ENCODE measurements at places on chromosomes 7 and 10.
A peak's percentile ranks its signal among the peaks of the same experiment; 100 is the strongest.

DNA sequence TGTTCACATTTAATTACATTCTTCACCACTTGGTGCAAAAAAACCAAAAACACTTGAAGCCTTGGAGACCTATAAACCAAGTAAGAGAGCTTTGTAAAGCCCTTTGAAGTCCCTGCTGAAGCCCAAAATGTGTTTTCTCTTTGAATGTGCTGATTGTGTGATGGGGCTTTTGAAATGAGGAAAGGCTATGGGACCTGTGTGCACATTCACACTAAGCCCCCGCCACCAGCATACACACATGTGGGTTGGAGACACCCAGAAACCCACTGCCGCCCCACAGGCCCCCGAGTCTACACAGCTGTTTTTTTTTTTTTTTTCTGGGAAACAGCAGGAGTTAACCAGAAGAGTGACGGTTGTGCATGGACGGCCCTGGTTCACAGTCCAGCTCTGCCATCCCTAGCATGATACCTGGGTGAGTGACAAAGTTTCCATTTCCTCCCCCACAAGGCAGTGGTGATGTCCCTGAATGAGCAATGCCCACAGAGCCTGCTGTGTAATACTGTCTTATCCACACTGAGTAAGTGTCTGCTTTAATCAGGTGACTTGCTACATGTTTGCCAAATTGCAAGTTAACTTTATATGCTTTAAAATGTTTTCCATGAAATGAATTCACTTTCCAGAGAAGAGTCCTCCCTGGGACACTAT is 154.6 kb upstream of the GDF10 start:
- peak; percentile 32 for DNase-seq

DNA sequence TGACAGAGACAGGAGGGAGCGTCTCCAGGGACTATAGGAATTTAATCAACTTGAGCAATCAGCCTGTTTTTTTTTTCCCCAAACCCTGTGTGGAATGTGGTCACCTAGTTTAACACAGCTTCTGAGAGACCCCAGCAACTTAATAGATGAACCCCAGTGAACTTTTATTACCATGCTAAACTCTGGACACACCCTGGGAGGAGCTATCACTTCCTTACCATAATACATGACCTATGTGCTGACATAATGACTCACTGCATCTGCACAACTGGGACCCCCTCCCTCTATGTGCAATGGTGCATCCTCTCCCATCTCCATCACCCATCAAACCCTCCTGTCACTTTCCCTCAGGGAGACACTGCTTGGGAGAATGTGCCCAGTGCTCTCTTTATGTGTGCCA is 83.7 kb downstream of the EPC1 start:
- no peak for DNase-seq

DNA sequence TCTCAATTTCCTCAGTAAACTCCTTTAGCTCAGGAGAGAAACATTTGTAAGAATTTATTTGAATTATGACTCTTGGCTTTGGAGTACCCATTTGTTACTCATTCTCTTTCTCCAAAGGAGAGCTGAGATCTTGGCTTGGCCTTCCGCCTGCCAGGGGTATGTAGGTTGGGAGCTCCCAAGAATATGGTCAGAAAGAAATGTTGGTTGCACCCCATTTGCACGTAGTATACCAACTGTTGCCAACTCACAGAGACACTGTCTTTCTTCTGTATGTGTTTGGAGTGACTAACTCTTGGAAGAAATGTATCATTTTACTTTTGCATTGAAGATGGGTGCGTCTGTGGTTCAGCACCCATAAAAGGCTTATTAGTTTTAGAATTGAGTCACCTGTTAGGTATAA is 708.5 kb upstream of the SORCS1 start:
- no peak for DNase-seq

GRCh38 chr7:92478095-92478494 is 349 bp upstream of the ERVW-1 start:
- DNase-seq, result no peak

GRCh38 chr10:128077155-128077875 is 48.9 kb downstream of the MKI67 start:
- DNase-seq, result no peak

DNA sequence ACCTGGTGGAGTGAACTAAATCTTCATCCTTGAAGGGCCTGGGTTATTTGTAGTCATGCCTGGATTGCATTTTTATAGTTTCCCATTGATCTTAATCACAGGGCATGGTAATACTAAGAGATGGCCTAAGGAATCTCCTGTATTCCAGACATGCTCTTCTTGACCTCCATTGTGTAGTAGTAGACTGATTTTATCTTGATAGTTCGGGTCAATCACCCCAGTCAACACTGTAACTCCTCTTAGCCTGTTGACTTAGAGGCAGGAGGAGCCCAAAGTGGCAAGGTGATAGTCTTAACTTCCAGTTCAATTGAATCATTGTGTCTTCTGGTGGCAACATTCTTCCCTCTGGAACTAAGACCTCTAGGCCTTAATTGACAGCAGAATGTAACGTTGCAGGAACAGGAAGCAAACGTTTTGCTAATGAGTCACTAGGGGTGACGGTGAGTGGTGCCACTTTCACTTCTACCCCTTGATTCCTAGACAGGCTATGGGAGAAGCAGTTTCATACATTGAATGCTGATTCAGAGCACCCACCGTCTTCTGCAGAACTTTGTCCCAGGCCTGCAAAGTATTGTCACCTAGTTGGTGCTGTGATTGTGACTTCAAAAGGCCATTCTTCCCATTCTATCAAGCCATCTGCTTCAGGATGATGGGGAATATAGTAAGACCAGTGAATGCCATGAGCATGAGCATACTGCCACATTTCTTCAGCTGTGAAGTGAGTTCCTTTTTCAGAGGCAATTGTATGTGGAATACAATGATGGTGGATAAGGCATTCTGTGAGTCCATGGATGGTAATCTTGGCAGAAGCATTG is 24.0 kb upstream of the PAPSS2 start:
- peak; percentile 75 for DNase-seq

- no peak for DNase-seq
Observed at GRCh38 chr10:78849731-78850130, 219.0 kb upstream of the ZMIZ1 start.

- DNase-seq, result no peak
Observed at GRCh38 chr7:47896809-47897423, 51.4 kb downstream of the PKD1L1 start.

- no peak for DNase-seq
Observed at GRCh38 chr10:27531336-27531847, 27.3 kb downstream of the RAB18 start.

DNA sequence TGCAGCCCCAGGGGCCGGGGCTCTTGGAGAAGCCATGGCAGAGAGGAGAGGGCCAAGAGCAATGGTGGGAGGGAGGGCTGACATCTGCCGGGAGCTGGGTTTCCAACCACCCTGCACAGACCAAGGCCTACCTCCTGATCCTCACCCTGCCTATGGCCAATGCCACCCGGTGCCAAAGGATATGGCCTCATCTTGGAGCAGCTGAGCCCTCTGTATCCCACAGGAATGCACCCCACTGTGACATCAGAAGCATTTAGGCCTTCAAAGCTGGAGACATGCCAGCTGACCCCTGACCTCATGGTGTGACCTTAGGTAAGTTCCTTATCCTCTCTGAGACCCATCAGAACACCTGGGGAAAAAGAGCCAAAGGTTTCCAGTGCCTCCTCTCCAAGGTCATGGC is 113.6 kb upstream of the ZMIZ1 start:
- no peak for DNase-seq

GRCh38 chr10:86327954-86328725 is 38.5 kb downstream of the GRID1 start:
- no peak for DNase-seq

- no peak for DNase-seq
Observed at GRCh38 chr7:1997537-1998076, 235.1 kb downstream of the MAD1L1 start.

GRCh38 chr10:125982260-125982948 is 86.0 kb downstream of the FANK1 start:
- peak; percentile 75 for DNase-seq

DNA sequence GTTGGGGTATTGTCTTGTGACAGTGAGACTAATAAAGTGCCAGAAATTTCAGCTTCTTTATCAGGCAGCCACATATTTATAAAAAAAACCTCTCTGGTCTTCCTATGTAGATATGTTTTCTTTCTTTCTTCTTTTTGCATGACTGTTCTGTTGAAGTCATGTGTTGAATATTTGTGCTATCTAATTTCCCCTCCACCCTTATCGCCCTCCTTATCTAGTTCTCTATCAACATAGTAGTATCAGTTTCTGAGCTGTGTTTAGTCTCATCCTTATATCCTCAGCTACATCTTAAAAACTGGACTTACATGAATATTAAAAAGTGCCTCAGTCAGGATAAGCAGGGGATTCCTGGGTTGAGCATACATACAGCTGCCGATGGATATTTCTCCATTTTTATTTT is 53.9 kb downstream of the SEMA3D start:
- DNase-seq, result no peak

GRCh38 chr7:148877517-148877916 is 6.6 kb downstream of the EZH2 start:
- no peak for DNase-seq

GRCh38 chr7:89914711-89915110 is 239.6 kb upstream of the STEAP1 start:
- no peak for DNase-seq

DNA sequence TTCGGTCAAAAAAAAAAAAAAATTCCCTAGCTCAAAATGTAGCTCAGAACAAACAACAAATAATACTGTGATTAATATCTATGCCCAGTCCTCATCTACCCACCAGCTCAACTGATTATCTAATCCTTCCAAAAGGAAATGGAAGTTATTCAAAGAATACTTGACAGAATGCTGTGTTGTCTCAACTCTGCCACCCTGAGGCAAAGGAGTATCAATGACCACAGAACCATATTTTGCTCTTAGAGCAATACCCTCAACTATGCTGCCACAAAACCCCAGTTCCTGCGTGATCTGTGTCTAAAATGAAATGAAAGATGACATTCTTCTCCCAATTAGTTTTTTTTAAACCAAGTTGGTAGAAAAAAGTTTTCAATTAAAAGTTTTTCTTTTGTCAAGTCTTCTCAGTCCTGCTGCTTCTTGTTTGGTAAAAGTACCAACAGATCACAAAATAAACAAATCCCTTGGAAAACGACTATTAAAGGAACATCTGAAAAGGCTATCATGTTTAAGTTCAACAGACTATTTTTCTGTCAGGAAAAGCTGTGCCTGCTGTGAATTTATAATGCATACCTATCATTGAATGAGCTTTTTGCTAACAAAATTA is 21.6 kb downstream of the RBM28 start:
- peak; percentile 71 for DNase-seq

GRCh38 chr7:19248681-19249080 is 103.5 kb upstream of the FERD3L start:
- no peak for DNase-seq

GRCh38 chr10:120803972-120804371 is 47.2 kb upstream of the WDR11 start:
- DNase-seq, result peak; percentile 82

DNA sequence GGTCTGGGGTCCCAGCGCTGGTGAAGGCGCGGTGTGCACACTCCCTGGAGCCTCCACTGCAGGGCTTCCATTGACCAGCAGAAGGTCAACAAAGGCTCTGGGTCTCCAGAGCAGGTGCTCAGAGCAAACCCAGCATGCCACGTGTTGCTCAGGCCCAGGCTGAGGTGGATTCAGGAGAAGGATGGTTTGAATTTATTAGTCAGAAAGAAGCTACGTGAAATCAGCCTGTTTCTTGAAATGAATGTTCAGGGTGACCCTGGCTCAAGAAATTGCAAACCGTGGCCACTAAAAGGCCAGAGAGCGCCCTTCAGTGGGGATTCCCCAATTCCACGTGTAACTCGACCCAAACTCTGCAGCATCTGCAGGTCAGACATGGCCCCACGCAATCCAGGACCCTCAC is 82.7 kb upstream of the PFKP start:
- DNase-seq, result no peak

GRCh38 chr10:48458662-48459048 is 146.2 kb downstream of the ARHGAP22 start:
- DNase-seq, result no peak

GRCh38 chr10:51427758-51428157 is 271.6 kb downstream of the CSTF2T start:
- no peak for DNase-seq

DNA sequence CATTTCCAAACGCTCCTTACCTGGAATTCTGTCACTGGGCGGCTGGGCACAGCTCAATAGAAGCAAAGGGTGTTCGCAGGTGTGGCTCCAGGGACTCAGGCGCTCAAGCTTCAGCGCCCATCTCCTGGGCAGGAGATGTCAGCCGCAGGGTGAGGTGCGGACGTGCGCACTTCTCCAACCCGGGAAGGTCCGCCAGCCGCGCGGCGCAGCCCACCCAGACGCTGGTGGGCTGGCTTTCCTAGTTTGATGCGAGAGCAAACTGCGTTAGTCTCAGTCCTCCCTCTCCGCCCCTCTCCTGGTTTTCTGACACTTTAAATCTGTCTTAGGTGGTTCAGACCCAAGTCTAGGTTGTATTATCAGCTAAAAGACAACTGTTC is 267 bp downstream of the CALCR start:
- no peak for DNase-seq

- no peak for DNase-seq
Observed at GRCh38 chr10:12503311-12503710, 154.0 kb downstream of the CAMK1D start.

GRCh38 chr10:119206603-119207365 is 587 bp upstream of the GRK5 start:
- DNase-seq, result peak; percentile 91

GRCh38 chr7:26584326-26584725 is 280.1 kb downstream of the SKAP2 start:
- DNase-seq, result no peak

DNA sequence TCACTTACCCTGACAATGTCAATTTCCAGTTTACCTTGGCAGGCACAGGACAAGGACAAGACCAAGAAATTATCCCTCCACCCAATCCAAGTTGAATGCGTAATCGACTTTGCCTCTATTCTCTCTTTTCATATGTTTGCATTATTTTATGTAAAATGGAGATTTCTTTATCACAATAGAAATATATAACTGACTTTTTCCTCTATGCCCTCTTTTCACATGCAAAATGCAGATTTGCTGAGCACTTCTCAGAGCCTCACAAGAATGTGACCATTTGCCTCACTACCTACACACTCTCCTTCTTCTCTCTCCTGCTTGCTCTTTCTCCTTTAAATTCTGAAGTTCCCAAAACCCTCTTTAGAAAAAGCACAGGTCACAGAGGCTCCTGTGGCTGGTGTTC is 15.1 kb downstream of the CYP3A43 start:
- DNase-seq, result no peak

DNA sequence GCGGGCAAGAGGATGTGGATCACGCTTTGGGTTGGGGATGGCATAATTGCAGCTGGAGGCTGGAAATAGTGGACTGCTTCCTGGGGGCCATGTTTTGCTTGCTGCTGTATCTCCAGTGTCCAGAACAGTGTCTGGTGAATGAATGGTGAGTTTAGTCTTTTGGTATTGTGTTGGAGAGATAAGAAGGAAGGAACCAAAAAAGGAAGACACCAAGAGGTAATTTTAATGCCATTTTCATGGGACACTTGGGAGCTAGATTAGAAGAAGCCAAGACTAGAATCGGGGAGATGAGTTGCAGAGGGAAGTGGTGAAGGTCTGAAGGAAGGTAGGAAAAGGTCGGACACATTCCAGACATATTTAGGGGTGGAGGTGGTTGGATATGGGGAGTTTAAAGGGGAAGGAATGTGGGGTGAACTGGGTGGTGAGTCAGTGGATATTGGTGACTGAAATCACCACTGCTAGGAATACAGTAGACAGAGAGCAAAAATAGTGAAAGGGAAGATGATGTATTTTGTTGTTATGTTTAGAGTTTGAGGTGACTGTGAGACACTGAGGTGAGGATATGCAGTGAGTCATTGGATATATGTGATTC is 76.7 kb downstream of the CCNY start:
- DNase-seq, result peak; percentile 18

GRCh38 chr7:17019106-17019505 is 137.3 kb upstream of the AGR3 start:
- DNase-seq, result no peak

GRCh38 chr7:19715499-19715898 is 6.7 kb upstream of the POLR1F start:
- DNase-seq, result no peak

Data from suppressor macrophage (primary cell).